ENCODE measurements at places on chromosomes 1 and 21. TPM values are rescaled to one million over a fixed set of nuclear protein-coding genes. Genes with fewer than 3 reads are reported as not detected.

DNA sequence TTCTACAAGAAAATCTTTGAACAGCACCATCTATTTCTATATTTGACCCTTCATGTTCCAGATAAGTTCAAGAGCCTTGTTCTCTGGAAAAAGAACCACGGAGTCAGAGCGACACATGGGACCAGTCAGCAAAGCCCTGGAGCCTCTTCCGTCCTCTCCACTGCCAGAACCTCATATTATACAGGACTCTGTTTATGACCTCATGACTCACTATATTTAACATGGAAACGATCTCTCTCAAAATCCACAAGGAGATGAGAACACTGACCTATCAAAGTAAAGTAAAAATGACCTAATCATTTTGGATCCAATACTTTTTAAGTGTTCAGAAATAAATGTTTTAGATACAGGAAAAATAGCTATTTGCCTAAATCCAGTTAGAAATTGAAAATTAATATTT lies 124.6 kb upstream of the KRTAP19-8 start:
- no peak for DNase-seq

COL11A1 gene
- polyA plus RNA-seq = 6.0 TPM

GRCh38 chr1:64268653-64269557 lies 65.5 kb downstream of the UBE2U start:
- peak; percentile 69 for DNase-seq

EIF2D gene
- polyA plus RNA-seq = 88.2 TPM

SLFNL1 gene
- polyA plus RNA-seq = 0.25 TPM

DNA sequence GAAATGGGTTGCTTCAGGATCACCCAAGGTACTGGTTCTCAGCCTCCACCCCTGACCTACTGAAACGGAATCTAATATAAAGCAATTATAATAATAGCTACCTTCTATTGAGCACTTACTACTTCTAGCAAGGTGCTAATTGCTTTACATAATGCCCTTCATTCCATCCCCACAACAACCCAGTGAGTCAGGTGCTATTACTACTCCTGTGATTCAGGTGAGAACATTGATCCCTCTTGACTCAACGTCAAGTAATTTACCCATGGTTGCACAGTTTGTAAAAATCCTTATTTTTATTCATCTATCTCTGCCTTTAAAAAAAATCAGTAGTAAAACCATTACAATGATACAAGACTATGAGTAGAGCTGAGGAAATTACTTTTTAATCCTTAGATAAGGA lies 85.2 kb downstream of the UCHL5 start:
- DNase-seq = no peak

ID3 gene
- polyA plus RNA-seq = 267 TPM

DNA sequence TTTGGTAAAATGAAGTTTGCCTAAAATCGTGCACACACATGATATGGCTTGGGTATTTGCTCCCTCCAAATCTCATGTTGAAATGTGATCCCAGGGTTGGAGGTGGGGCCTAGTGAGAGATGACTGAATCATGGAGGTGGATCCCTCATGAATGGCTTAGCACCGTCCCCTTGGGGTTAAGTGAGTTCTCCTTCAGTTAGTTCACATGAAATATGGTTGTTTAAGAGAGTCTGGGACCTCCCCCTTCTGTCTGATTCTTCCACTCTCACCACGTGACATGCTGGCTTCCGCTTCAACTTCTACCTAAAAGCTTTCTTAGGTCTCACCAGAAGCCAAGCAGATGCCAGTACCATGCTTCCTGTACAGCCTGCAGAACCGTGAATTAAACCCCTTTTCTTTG lies 58.4 kb downstream of the SIPA1L2 start:
- DNase-seq = no peak

GRCh38 chr1:211653293-211653692 lies 22.1 kb downstream of the NEK2 start:
- DNase-seq = no peak

TOR1AIP1 gene
- polyA plus RNA-seq = 55.8 TPM

DNA sequence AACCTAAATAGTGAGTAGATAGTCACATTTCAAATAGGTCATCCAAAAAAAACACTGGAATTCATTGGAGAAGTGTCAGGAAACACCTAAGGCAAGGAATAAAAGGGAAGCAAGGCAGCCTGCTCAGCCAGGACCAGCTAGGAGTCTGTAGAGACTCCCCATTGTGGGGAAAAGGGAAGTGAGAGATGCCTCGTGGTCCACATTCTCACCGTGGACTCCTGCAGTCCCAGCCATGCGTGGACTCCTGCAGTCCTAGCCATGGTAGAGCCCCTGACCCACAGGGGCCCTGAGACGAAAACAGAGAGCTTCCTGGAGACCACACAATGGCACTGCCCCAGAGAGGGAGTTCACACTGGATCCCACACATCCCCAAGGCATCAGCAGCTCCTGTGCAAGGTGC lies 97.5 kb downstream of the LRIG2 start:
- no peak for DNase-seq

- DNase-seq = no peak
Measured at GRCh38 chr1:51799372-51799771, 79.2 kb downstream of the NRDC start.

DNA sequence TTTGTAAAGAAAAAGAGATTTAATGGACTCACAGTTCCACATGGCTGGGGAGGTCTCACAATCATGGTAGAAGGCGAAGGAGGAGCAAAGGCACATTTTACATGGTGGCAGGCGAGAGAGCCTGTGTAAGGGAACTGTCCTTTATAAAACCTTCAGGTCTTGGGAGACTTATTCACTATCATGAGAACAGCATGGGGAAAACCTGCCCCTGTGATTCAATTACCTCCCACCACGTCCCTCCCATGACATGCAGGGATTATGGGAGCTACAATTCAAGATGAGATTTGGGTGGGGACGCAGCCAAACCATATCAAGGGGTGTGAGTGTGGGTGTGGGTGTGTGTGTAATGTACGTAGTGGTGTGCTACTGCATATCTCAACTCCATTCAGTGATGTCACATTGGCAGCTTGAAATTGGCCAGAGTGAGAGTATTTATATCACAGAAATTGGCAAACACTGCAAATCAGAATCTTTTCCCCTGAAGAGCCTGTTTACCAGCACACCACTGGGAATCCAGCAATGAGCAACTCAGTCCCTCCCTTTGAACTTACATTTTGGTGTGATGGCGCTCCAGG lies 5.4 kb downstream of the ARHGEF10L start:
- DNase-seq = no peak

DNA sequence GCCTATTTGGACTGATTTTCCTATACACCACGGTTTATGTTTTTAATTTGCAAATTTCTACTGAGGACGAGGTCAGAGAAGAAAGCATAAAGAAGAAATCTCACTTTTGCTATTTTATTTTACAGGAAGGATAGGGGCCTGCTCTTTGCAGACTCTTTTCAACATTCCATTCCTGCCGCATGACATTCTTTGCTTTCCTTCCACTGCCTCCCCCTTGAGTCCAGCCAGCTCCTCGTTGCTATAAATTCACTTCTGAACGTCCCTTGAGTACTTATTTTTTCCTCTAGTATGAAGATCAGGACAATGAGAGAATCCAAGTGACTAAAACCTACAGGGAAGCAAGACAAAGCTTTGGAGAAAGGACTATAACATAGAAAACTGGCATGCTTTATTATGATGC lies 53.4 kb upstream of the PTGFR start:
- DNase-seq = no peak

- no peak for DNase-seq
Measured at GRCh38 chr1:209406595-209406994, 176.9 kb upstream of the CAMK1G start.

CYP2J2 gene
- 0.72 TPM for polyA plus RNA-seq

ZNF362 gene
- 50.4 TPM for polyA plus RNA-seq

GRCh38 chr1:209155546-209155945 lies 428.0 kb upstream of the CAMK1G start:
- no peak for DNase-seq

- DNase-seq = no peak
Measured at GRCh38 chr1:23791516-23792047, 637 bp downstream of the LYPLA2 start.

NCF2 gene
- 3.1 TPM for polyA plus RNA-seq

FMO4 gene
- 17.0 TPM for polyA plus RNA-seq

GRCh38 chr1:118143831-118144230 lies 41.2 kb downstream of the SPAG17 start:
- no peak for DNase-seq

- DNase-seq = no peak
Measured at GRCh38 chr1:180295999-180296398, 65.9 kb downstream of the LHX4 start.

DNA sequence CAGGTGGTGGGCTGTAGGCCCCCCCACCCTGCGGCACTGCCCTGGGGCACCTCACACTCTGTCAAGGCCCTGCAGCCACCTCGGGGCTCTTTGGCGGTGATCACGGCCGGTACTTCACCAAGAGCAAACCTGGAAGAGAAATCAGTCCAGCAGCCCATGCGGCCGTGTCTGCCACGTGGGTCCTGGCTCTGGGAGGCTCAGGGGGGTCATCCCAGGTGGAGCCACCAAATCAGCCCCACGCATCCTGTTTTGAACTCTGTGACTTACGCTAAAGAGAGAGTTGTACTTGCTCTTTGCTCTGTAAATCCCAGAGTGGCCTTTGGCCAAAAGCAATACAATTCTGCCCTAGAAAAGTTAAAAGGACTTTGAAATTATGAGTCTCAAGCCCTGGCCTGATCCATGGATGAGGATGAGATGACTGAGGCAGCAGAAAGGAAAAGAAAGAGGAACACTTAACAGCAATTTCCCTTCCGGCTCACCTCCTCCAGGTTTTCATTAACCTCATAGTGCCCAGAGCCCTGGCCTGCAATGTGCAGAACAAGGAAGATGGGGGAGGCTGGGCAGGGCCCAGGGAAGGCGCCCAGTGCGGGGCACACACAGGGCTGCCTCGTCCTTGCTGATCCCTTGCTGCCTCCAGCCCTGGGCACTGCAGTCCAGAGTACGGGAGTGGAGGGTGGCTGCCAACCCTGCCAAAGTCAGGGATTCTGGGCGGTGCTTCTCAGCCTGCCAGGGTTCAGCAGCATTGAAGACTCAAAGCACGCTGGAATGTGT lies 337.0 kb downstream of the MATN1 start:
- DNase-seq = no peak

- no peak for DNase-seq
Measured at GRCh38 chr1:178484698-178485225, 12.0 kb downstream of the CLEC20A start.

KANK4 gene
- polyA plus RNA-seq = 20.4 TPM

DNA sequence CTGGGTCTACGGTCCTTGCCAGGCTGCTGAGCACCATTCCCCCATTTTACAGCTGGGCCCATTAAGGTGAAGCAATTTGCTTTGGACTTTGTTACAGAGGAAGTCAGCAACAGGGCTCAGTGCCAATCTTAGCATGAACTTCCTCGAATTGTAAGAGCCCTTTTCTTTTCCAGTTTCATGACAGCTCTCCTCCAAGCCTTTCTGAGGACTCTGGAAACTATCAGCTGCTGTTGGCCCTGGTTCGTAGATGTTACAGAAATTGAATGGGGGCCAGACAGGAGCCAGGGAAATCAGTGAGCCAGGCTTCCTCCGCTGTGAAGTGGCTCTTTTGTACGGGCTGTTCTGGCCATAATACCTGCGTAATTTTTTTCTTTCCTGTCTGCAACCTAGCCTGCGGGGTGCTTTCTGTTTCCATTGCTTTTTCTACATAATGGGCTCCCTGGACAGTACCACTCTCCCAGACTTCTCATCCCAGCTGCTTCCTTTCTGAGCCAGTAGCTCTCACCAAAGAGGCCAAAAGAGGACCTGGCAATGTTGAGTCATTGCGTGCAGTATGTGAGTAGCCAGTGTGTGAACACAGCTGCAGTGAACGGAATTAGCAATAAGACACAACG lies 386.3 kb downstream of the DISC1 start:
- DNase-seq = no peak

DNA sequence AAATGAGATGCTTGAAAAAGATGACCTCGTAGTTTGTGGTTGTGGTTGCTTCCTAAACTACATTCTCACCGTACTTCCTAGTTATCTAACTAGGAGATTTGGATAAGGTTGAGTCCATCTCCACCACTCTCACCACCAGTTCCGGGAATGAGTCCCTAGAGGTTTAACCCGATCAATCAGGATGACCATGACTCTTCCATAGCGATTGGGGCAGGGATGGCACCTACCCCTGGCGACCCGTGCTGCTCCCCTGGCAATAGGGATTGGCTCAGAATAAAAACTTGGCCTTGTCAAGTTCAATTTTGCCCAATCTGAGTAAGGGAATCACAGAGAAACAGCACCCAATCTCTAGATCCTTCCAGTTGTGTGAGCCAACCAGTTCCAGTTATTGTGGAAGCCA lies 2.7 kb upstream of the MIS18A start:
- DNase-seq = no peak

- no peak for DNase-seq
Measured at GRCh38 chr1:97307151-97307550, 585.6 kb downstream of the PTBP2 start.

- DNase-seq = no peak
Measured at GRCh38 chr1:59427155-59427554, 130.3 kb downstream of the FGGY start.

IL6R gene
- 7.1 TPM for polyA plus RNA-seq

IRF6 gene
- polyA plus RNA-seq = 20.7 TPM

AGTRAP gene
- 36.6 TPM for polyA plus RNA-seq

CLCA1 gene
- polyA plus RNA-seq = not detected

- peak; percentile 68 for DNase-seq
Measured at GRCh38 chr1:8343464-8344001, 25.6 kb downstream of the SLC45A1 start.

DNA sequence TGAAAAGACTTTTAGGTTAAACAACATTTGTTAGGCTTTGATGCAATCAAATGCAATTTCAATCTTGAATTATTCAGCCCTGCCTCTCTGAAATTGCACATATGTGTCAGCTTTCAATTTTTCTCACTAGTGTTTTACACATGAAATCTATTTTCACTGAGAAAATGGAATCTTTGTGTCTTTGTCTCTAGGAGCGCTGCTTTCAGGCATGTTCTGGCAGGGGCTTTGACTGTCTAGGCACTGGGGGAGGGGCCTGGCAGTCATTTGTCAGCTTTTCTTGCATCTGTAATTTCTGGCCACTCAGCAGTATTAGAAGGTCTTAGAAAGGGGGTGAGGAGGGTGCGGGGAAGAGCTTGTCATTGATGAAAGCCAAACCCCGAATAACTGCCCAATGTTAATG lies 264.4 kb downstream of the PTPRC start:
- no peak for DNase-seq

- DNase-seq = no peak
Measured at GRCh38 chr1:29884740-29885139, 648.4 kb downstream of the PTPRU start.

DNA sequence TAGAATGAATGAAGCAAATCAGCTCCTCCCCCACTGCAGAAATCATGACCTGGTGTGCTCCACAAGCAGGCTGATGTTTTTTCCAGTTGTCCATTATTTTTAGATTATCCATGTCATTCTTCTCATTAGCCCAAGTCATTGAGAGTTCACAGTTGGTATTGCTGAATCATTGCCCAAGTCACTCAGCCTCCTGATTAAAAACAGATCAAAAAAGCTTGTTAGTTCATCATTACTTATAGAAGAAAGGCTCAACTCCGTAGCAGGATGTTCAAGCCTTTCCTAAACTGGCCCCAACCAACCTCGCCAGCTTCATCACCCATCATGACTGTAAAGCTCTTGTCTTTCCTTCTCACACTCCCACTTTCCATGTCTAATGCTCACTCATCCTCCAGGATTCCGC lies 161.3 kb upstream of the CTTNBP2NL start:
- no peak for DNase-seq

FAM110D gene
- 1.3 TPM for polyA plus RNA-seq

CHI3L1 gene
- polyA plus RNA-seq = 11.9 TPM

MATN1 gene
- polyA plus RNA-seq = 0.21 TPM

CASQ2 gene
- 0.92 TPM for polyA plus RNA-seq

RXFP4 gene
- polyA plus RNA-seq = 0.14 TPM

ACOT7 gene
- 36.1 TPM for polyA plus RNA-seq

RIPPLY3 gene
- polyA plus RNA-seq = 1.9 TPM

CR2 gene
- 1.3 TPM for polyA plus RNA-seq

AIRE gene
- polyA plus RNA-seq = 0.24 TPM

ADORA1 gene
- polyA plus RNA-seq = 8.0 TPM

Measured in right renal cortex interstitium (tissue), 3 donors.